ENCODE measurements at places on chromosomes 1 and 21. TPM values are rescaled to one million over a fixed set of nuclear protein-coding genes. Genes with fewer than 3 reads are reported as not detected.

The SDHC gene
- total RNA-seq, result 133 TPM

The PCNX2 gene
- 9.4 TPM for total RNA-seq

The CNKSR1 gene
- 0.81 TPM for total RNA-seq

The TPTE gene
- not detected for total RNA-seq

The NBPF10 gene
- 1.9 TPM for total RNA-seq

The ITGB3BP gene
- total RNA-seq, result 13.5 TPM

The RORC gene
- not detected for total RNA-seq

The MPZ gene
- 0.44 TPM for total RNA-seq
